ENCODE measurements at places on chromosomes 13 and 19. TPM values are rescaled to one million over a fixed set of nuclear protein-coding genes. Genes with fewer than 3 reads are reported as not detected.

Gene FAM216B
- not detected for total RNA-seq

DNA sequence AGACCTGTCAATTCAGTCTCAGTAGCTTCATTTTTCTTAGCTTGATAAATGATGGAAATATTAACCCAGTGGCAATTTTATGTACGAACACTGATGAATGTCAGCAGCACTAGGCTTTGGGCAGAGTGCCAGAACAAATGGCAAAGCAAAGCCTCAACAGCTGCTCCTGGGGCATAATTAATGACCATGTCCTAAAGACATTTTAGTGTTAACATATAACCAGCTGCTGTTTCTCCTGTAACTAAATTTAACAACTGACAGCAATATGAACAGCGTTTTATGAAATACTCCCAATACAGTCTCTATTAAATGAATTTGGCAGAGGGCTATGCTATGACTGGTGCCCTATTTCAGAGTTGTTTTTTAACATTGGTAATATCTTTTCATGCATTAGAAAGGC lies 47.1 kb downstream of the ZNF568 start:
- DNase-seq = no peak
- no peak overlapping the region for H3K4me3 ChIP-seq
- H3K36me3 ChIP-seq = no peaks in the 10 kb centered on the region
- H3K27ac ChIP-seq = no peak overlapping the region

- no peak for DNase-seq
- no peak overlapping the region for H3K27ac ChIP-seq
- H3K27me3 ChIP-seq = no peaks in the 10 kb centered on the region
- H3K4me3 ChIP-seq = no peak overlapping the region
These were observed 168.3 kb upstream of the SLITRK1 start for GRCh38 chr13:84050536-84050935.

GRCh38 chr13:100214886-100215285 lies 126.0 kb downstream of the PCCA start:
- H3K4me1 ChIP-seq = no peaks in the 10 kb centered on the region
- H3K27me3 ChIP-seq = no peaks in the 10 kb centered on the region
- H3K36me3 ChIP-seq = no peaks in the 10 kb centered on the region
- no peak overlapping the region for H3K4me3 ChIP-seq
- no peak for DNase-seq
- H3K27ac ChIP-seq = no peak overlapping the region

DNA sequence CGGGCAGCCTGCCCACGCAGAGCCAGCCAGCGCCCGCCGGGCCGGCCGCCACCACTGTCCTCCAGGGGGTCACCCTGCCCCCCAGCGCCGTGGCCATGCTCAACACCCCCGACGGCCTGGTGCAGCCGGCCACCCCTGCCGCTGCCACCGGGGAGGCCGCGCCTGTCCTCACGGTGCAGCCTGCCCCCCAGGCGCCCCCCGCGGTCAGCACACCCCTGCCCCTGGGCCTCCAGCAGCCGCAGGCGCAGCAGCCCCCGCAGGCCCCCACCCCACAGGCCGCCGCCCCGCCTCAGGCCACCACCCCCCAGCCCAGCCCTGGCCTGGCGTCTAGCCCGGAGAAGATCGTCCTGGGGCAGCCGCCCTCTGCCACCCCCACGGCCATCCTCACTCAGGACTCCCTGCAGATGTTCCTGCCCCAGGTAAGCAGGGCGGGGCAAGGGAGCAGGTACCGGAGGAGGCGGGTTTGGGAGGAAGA lies 32.3 kb upstream of the EHD2 start:
- no peak overlapping the region for H3K4me3 ChIP-seq
- no peaks in the 10 kb centered on the region for H3K4me1 ChIP-seq
- H3K36me3 ChIP-seq = peaks cover 14% of the 10 kb centered on the region

Gene CTXN1
- not detected for total RNA-seq

GRCh38 chr13:103671547-103671946 lies 605.3 kb upstream of the SLC10A2 start:
- H3K4me1 ChIP-seq = no peaks in the 10 kb centered on the region
- H3K4me3 ChIP-seq = no peak overlapping the region
- H3K27me3 ChIP-seq = no peaks in the 10 kb centered on the region
- no peaks in the 10 kb centered on the region for H3K36me3 ChIP-seq
- no peak for DNase-seq

GRCh38 chr13:112893570-112894422 lies 75.2 kb upstream of the MCF2L start:
- no peak overlapping the region for H3K4me3 ChIP-seq
- no peaks in the 10 kb centered on the region for H3K36me3 ChIP-seq
- H3K4me1 ChIP-seq = peaks cover 27% of the 10 kb centered on the region
- H3K27ac ChIP-seq = no peak overlapping the region
- DNase-seq = peak; percentile 64

GRCh38 chr13:98478189-98479129 lies 98.4 kb downstream of the STK24 start:
- H3K4me3 ChIP-seq = no peak overlapping the region
- H3K36me3 ChIP-seq = peaks cover 33% of the 10 kb centered on the region
- H3K27me3 ChIP-seq = no peaks in the 10 kb centered on the region
- H3K27ac ChIP-seq = peak overlapping the region; percentile 45
- DNase-seq = peak; percentile 21
- H3K4me1 ChIP-seq = peaks cover 84% of the 10 kb centered on the region

DNA sequence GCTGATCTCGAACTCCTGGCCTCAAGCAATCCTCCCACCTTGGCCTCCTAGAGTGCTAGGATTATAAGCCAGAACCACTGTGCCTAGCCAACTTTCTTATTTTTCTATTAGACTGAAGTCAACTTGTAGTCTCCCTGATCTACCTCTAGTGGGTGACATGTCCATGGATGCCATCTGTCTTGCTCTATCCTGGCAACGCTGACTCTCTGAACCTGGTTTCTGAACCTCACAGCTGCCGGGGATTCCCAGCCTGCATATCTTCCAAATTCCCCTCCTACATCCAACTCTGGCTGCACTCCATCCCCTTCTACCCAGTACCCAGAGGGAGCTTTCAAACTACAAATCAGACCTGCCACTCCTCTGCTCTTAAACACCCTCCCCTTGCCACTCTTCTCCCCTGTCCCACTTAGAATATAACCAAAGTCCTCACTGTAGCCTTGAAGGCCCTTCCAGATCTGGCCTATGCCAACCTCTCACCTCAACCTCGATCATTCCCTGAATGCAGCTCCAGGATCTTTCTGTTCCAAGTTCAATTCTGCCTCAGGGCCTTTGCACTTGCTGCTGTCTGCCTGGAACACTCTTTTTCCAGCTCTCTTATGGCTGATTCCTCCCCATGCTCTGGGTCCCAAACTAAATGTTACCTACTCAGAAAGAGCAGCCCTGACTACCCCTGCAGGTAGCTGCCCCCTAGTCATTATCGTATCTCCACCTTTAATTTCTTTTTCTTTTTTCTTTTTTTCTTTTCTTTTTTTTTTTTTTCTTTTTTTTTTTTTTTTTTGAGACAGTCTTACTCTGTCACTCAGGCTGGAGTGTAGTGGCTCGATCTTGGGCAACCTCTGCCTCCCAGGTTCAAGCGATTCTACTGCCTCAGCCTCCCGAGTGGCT lies 2.2 kb downstream of the CLIP3 start:
- H3K27me3 ChIP-seq = no peaks in the 10 kb centered on the region
- peaks cover 20% of the 10 kb centered on the region for H3K4me1 ChIP-seq
- no peak overlapping the region for H3K4me3 ChIP-seq
- no peak overlapping the region for H3K27ac ChIP-seq
- DNase-seq = no peak

All from CD4-positive, alpha-beta T cell (primary cell).